Stimulated activated CD8-positive, alpha-beta memory T cell treated with anti-CD3 and anti-CD28 coated beads, Interleukin-4, amount 100 ng/mL, for 1 hour (primary cell): ENCODE measurements at places on chromosomes 11 and 22.

GRCh38 chr11:74638869-74639268 lies 46.5 kb downstream of the POLD3 start:
- no peak for DNase-seq

DNA sequence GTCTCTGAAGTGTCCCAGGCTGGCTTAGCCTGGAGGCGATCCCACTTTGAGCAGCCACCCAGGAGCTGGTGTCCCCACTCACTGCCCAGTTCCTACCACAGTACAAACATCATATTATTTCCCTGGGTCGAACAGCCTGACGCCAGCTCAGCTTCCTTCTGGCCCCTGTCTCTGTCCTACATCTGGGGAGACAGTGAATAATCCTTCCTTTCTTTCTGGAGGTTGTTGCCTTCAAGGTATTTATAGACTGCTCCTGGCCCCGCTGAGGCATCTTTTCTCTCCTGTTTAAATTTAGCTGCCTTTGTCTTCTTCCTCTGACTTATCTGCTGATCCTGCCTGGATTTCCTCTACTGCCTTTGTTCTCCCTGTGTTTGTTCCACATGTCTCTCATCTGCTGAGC lies 56.8 kb upstream of the LRRC55 start:
- no peak for DNase-seq

- DNase-seq = no peak
Observed at GRCh38 chr22:46068593-46069491, 81.5 kb upstream of the PPARA start.

DNA sequence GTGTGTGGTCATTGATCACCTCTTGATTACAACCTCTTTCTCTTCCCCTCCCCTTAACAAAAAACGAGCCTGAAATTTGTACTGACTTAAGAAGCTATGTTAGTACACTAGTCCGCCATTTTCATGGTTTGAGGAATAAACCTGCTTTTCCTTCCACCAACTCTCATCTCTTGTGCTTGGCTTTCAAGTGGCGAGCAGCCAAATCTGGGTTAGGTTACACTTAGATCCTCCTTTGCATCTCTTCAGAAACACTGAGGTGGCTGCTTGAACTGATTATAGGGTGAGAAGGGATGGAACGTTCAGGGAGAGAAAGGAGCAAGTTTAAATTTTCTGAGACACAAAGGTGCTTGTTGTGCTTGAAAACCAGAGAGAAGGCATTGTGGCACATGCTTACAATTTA lies 2171.4 kb downstream of the LRRC4C start:
- DNase-seq = no peak

DNA sequence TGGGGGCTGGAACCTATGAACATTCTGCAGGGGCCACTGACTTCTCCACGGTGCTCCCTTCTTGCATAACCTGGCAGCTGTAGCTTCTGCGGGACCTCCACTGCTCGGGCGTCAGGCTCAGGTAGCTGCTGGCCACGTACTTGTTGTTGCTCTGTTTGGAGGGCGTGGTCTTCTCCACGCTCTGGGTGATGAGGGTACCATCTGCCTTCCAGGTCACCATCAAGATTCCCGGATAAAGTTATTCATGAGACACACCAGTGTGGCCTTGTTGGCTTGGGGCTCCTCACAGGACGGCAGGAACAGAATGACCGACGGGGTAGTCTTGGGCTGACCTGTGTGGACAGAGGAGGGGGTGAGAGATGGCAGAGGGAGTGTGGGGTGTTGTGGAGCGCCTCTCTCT lies 6.5 kb upstream of the DRICH1 start:
- no peak for DNase-seq

- DNase-seq = no peak
Observed at GRCh38 chr22:26389125-26389524, 39.9 kb upstream of the ASPHD2 start.

DNA sequence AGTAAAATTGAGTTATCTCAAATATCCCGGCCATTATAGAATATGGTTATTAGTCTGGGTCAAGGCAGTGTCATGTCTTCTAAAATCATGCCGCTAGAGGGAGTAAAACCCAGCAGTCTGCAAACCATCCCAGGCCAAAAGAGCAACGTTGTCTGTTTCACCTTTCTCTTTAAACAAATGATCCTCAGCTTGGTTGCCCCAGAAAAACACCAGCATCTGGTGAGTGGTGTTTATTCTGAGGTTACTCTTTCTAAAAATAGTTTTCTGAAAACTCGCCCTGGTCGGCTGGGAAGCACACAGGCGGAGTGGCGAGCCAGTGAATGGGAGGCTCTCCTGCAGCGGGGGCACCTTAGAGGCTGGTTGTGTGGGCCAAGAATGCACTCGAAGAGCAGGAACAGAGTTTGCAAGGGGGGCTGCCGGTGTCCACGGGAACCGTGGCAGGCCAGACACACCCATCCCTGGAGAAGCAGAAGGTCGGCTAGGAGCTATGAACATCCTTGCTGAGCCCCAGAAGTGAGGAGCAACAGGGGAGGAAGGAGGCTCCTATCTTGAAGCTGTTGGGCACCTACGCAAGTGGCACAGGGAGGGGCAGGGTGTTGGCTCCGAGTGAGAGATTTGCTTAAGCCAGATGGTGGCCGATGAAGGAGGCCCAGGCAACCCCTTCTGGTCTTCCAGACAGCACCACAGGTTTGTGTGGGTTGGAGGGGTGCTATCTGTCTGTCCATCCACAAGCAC lies 297.1 kb downstream of the ETS1 start:
- peak; percentile 41 for DNase-seq

- DNase-seq = no peak
Observed at GRCh38 chr11:15291885-15292284, 177.2 kb downstream of the INSC start.

DNA sequence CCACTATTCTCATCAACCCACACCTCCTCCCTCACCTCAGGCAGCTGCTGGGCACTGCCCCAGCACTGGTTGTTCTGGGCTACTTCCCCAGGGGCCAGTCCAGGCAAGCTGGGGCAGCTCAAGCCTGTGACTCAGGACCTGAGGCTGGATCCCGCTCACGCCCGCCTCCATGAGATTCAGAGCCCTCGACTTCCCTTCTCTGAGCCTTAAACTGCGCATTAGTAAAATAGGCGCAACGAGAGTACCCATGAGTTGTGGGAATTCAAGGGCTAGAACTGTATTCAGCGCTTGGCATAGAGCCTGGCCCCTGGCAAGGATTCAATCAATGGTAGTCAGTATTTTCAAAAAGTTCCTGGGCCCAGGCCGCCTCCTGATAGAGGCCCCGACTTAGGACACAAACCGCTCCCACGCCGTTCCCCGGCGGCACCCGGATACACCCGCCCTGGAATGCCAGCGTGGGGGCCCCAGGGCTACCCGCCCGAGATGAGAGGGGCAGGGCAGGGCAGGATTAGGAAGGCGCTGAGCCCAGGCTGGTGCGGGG lies 723 bp upstream of the CD82 start:
- DNase-seq = no peak

DNA sequence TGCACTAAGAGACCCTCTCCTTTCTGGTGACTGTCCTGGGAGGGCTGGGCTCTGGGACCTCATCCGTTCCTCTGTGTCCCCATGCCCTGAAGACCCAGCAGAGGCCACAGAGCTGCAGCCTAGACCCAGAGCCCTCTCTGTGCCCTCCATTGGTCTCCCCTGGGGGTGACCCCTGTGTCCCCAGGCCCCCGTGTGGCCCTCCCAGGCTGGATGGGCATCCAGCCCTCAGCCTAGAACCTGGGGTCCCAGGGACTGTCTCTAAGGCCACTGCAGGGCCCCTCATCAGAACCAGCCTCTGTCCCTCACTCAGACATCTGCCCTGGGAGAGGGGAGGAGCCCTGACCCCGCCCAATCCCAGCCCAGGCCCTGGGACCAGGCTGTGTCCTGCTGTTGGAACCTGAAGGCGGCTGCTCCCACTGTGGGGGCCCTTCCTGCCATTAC lies 5.7 kb downstream of the IGLL1 start:
- DNase-seq = no peak

- no peak for DNase-seq
Observed at GRCh38 chr11:60349990-60350389, 22.9 kb downstream of the MS4A6E start.

GRCh38 chr11:2383852-2384804 lies 7.0 kb downstream of the CD81 start:
- DNase-seq = no peak

DNA sequence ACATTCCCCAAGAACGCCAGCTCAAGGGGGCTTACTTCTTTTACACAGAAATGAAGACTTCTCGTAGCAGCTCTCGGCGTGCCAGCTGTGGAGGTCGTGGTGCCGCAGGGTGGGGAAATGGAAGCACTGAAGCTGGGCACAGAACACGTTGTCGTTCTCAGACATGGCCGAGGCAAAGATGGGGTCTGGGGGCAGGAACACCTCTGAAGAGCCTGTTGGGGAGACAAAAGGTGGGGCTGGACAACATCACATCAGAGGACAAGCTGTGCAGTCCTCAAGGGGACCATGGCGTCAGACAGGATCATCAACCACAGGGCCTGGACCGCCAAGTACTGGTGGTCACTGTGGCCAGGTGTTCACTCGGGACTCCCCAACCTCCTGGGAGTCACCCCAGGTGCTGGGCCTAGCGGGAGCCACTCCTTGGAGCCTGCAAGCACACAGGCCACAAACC lies 65.2 kb downstream of the DGCR2 start:
- no peak for DNase-seq

- DNase-seq = no peak
Observed at GRCh38 chr11:3046190-3046589, 11.0 kb downstream of the CARS1 start.

- no peak for DNase-seq
Observed at GRCh38 chr11:126896025-126896424, 104.5 kb downstream of the KIRREL3 start.

DNA sequence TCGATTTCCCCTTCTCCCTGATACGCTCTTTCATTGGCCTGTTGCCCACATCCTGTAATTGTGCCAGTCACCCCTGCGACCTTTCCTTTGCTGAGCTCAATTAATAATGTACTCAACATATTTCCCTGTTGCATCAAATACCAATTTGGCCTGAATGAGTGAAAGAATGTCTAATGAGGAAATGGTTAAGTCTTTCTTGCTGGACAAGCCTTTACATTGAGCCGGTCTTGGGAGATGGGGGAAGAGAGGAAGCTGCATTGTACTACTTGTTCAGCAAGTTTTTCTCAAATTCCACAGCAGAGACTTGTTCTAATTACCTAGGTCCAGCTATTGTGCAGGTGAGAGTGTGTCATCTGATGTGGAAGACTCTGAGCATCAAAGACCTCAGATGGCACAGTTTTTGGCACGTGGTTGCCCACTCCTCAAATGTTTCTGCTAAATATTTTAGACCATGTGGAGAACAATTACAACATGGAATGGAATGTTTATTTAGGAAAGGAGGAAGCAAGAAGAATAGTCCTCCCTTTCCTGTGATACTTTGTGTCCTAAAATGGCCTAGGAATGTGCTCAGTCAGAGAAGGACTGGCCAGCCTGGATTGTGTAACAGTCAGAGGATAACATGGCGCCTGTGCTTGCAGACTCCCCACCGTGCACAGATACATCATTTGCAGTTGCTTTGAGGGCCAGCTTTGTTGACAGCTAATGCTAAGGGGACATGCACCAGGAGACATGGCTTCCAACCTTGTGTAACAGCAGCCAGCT lies 129.5 kb upstream of the E2F8 start:
- DNase-seq = no peak

DNA sequence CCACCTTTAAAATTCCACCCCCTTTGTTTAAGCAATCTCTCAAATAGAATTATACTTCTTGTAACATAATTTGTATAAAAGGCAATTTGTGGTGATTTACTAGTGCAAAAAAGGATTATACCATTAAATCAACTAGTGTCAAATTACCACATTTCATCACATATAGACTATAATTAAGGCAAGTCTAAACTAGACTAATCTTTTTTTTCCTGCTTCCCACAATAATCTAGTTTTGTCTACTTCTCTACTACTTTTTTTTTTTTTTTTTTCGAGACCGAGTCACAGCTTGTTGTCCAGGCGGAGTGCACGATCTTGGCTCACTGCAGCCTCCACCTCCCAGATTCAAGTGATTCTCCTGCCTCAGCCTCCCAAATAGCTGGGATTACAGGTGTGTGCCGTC lies 36.1 kb upstream of the FZD4 start:
- DNase-seq = no peak

DNA sequence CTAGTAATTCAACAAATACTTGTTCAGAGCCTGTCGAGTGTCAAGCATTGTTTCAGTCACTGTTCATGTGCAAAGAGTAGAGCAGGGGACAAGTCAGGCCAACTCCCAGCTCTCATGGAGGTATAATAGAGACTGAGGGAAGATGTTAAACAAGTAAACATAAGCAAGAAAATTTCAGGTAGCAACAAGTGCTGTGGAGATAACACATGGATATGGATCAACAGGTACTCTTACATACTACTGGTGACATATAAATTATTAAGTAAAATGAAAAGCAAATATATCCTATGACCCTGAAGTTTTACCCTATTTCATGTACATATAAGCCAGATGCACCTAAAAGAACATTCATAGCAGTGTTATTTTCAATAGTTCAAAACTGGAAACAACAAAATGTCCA lies 42.7 kb downstream of the SIK2 start:
- DNase-seq = no peak

GRCh38 chr22:48053973-48054372 lies 1291.5 kb downstream of the TBC1D22A start:
- no peak for DNase-seq

DNA sequence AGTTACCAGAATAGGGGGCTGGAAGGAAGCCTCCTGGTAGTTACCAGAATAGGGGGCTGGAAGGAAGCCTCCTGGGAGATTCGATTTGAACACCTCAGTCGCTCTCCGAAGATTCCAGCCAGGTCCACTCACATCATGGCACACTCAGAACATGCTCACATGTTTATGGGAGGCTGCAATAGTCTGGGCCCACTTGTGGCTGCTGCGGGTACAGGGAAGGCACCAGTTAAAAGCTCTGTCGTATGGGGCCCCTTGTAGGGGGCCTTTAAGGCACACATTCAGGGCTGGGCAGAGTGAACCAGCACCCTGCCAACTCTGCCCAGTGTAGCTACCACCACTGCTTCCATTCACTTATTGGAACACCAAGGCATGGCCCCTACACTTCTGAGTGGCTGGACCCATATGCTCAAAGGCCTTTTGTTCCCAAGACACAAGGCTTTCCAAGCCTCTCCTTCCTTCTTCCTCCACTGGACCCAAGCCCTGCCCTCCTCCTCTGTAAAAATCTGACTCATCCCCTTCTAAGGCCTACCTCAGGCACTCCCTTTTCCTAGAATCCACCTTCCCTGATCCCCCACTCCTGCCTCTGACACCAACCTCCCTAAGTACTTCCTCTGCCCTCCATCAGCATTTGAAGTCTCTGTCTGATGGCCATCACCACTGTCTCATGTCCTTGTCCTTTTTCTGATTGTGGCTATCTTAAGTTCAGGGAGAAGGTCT lies 28.0 kb downstream of the USP35 start:
- DNase-seq = no peak

GRCh38 chr11:101456812-101457211 lies 127.0 kb downstream of the TRPC6 start:
- DNase-seq = no peak

DNA sequence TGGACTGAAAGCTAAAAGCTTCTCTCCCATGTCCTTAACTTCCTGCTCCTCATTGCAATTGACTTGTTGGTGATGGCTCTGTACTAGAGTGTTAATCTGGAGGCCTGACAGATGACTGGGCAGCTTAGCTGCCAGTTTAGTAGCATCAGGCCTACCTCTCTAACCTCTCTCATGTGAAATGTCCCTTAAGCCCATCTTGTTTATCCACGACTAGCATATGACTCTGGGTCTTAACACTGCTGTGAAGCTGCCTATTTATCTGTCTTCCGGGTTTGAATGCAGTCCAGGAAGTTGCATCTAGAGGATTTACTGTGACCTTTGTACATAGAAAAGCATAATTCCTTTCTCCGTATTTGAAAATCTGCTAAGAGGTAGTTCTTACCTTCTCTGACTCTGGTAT lies 85.3 kb upstream of the HORMAD2 start:
- no peak for DNase-seq

- DNase-seq = no peak
Observed at GRCh38 chr11:36296884-36297543, 926 bp downstream of the PRR5L start.
